GOT3 (cell line): ENCODE measurements at places on chromosomes 11 and 22.

DNA sequence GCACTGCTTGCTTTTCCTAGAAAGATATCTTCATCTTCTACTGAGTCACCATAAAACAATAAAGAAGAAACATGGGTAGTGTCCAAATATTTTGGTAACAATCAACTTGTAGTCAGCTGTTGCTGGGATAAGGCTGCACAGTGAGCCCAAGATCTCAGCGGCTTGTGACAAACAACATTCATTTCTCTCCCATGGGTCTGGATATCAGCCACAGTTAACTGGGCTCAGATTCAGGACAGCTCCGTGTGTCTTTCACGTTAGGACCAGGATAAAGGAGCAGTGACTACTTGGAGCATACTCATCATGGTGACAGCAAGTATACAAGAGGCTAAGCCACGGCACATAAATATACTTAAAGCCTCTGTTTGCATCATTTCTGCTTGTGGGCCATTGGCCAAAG lies 27.9 kb upstream of the GRK3 start:
- no peak for DNase-seq

DNA sequence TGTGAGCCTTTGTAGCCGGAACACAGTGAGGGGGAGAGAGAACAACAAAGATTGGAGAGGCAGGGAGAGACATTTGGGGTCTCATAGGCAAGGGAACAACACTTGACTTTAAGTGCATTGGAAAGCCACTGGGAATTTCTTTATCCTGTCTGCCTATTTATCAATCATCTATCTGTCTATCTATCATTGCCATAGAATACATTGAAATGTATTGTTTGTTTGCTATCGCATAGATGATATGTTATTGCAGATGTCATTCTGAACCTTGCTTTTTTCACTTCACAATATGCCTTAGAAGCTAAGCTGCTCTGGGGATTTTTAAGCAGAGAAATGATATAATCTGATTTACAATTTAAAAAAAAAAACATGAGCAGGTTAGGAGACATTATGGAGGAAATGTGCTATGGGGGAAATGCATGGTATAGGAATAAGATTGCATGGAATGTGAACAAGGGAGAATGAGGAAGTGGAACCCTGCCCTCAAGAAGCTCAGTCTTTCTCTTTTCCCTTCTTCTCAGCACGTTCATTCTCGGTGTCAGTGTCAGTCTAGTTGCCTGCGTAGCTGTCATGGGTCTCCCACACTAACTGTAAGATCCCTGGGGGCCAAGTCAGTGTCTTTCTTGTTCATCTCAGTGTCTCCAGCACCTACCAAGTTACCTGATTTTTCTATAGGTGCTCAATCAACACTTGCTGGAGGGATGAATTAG lies 158.7 kb upstream of the ARHGAP20 start:
- no peak for DNase-seq

DNA sequence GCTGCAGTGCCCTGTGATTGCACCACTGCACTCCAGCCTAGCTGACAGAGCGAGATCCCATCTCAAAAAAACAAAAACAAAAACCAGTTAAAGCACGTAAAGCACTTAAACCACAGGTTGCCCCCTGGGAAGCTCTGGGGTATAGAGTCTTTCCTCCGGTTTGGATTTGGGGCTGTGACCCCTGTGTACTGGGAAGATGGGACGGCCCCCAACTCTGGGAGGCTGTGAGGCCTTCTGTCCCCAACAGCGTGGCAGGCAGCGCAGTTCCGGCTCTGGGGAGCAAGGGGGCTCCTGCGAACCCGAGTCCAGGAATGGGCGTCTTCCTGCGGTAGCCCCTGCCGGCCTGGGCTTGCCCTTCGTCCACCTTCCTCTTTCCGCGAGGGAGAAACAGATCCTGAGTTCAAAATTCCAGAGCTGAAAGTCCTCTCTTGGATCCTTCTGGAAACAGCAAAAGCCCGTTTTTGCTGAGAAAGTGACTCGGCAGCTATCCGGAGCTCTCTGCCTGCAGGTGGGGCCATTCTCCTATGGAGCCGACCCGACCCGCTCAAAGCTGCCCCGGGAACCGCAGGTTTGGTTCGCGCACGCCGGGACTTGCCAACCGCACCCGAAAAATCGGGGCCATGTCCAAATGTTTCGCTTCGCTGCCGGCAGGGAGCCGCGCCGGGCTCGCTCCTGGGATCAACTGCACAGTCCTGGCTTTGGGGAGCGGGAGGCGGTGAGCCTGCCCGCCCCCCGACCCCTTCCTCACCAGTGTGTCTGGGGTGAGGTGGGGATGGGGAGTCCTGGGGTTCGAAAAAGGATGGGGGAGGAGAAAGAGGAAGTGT lies 36.3 kb upstream of the POLA2 start:
- DNase-seq: no peak

DNA sequence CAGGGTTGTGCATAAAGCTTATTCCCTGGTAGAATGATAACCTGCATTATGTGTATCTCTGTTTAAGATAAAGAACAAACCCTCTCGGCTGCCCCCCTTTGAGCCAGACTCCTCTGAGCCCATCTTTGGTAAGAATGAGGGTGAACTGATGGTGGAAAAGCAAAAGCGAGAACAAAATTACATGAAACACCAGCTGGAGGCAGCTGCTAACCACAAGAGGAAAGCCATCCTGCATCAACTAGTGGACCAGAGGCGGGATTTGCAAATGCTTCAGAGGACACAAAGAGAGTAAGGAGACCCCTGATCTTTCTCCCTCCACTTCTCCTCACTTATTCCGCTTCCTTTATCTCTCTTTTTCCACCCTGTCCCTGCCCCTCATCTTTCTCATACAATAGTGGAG lies 40.3 kb downstream of the CCDC81 start:
- DNase-seq: no peak

GRCh38 chr11:75342231-75342918 lies 9.1 kb downstream of the ARRB1 start:
- no peak for DNase-seq

DNA sequence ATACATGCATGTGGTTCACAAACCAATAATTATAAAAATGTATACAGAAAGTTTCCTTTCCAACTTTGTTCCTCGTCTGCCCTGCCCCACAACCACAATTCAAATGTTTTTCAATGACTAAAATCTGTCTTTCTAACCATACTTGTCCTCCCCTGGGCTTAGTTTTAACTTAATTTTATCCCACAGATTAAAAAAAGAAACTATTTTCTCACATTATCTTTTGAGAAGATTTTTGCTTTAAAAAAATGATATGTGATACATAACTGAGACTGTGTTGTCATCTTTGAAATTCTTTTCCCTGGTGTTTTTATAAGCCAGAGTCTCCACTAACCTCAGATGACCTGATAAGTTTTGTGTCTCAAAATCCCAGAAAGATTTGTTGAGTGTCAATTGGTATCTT lies 79.0 kb downstream of the FDX1 start:
- no peak for DNase-seq

DNA sequence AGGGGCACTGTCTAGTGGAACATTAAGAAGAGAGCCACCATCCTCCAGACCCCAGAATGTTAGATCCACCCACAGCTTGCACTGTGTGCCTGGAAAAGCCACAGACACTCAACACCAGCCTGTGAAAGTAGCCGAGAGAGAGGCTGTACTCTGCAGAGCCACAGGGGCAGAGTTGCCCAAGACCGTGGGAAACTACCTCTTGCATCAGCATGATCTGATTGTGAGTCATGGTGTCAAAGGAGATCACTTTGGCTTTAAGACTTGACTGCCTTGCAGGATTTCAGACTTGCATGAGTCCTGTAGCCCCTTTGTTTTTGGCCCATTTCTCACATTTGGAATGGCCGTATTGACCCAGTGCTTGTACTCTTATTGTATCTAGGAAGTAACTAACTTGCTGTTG lies 115.9 kb upstream of the CCDC179 start:
- DNase-seq: no peak

DNA sequence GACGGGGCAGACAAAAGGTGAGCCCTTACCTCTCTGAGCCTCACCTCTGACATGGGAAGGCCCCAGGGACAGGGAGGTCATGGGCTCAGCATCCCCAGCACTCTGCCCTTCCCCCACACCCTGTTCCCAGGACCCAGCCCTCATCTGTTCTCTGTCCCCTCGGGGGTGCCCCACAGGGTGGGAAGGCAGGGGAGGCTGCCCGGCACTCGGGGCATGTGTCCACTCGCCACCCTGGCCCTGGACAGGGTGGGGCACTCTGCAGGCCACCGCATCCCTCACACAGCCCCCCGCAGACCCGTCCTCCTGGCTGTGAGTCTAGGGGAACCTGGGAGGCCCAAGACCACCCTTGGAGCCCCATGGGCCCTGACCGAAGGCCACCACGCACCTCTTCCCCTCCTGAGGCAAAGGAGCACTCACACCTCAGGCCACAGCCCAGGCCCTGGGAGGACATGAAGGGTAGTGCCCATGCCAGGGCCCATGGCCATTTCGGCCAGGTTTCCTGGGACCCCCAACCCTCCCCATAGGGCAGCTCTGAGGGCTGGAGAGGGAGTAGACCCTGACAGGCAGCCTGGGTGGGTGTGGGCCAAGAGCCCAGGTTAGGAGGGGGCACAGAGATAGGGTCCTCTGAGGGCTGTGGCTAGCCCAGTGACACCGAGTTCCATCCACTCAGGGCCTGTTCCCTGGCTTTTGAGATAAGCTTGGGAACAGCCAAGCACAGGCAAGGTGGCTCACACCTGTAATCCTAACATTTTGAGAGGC lies 193.1 kb downstream of the IGLL1 start:
- DNase-seq: no peak

GRCh38 chr22:24043958-24044357 lies 32.9 kb downstream of the CABIN1 start:
- no peak for DNase-seq

- no peak for DNase-seq
These were observed 123.4 kb upstream of the OR9Q1 start for GRCh38 chr11:57900320-57900719.

GRCh38 chr11:133107136-133107535 lies 425.2 kb downstream of the OPCML start:
- DNase-seq: no peak

GRCh38 chr11:96267496-96268032 lies 75.4 kb downstream of the MAML2 start:
- DNase-seq: no peak

DNA sequence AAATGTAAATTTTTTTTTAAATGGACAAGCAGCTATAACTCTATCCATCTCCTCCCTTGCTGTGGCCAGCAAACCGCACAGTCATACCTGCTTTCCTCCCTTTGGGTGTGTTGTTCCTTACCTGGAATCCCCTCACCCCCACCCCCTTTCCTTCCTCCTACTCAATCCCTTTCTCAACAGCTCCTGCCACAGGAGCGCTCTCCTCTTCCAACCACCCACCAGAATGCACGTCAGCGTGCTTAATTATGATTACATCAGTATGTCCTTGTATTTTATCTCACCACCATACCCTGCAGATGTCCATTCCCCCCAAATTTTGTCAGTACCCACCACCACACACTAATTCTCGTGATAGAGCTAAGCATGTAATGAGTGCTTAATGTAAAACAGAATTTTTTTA lies 60.9 kb upstream of the LMO2 start:
- no peak for DNase-seq

- DNase-seq: no peak
These were observed 105.4 kb upstream of the CSNK2A3 start for GRCh38 chr11:11458485-11458884.

DNA sequence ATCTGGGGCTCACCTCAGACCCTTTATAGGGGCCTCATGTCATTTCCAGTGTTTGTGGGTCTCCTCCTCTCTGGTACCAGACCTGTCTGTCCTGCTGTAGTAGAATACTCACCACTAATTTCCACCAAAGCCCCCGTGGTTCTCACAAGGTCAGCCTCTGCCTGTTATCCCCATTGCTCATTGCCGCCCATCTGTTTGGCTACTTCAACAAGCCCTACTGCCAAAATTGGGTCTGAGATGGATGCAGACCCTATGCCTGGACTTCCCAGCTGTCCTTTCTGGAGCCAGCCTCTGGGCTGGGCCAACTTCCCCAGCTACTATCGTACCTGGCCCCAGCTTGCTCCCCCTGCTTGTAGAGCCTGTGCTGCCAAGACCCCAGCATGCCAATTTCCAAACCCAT lies 152.1 kb upstream of the ISX start:
- DNase-seq: no peak

GRCh38 chr22:26958378-26958777 lies 301.0 kb downstream of the MIAT start:
- DNase-seq: no peak

DNA sequence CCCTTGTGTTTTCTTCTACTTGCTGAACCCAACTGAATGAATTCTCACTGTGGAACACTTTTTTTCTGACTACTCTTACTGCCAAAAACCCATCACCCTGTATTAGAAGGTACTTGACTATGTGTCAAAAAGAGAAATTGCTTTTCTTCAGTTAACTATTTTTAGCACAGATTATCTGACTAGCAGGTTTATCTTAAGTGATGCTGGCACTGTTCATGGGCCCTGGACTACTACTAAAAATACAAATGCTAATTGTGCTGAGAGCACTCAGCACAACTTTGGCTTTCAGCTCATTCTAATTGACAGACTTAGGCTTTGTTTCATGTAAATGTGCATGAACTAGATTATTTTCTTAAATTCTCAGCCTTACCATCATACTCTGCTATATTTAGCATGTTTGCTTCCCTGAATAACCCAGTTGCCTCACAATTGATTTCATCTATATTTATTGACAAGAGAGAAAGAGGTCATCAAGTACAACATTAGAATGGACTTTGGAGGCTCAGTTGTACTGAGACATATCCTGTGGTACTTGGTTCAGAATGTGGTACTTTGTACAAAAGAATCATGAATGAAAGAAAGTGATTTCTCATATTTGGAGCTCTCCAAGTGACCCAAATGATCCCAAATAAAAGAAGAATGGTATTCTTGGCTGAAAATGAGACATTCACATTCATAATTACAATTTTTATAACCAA lies 478.3 kb downstream of the KCNA4 start:
- DNase-seq: no peak

- no peak for DNase-seq
These were observed 61.1 kb downstream of the FDX1 start for GRCh38 chr11:110490886-110491285.

DNA sequence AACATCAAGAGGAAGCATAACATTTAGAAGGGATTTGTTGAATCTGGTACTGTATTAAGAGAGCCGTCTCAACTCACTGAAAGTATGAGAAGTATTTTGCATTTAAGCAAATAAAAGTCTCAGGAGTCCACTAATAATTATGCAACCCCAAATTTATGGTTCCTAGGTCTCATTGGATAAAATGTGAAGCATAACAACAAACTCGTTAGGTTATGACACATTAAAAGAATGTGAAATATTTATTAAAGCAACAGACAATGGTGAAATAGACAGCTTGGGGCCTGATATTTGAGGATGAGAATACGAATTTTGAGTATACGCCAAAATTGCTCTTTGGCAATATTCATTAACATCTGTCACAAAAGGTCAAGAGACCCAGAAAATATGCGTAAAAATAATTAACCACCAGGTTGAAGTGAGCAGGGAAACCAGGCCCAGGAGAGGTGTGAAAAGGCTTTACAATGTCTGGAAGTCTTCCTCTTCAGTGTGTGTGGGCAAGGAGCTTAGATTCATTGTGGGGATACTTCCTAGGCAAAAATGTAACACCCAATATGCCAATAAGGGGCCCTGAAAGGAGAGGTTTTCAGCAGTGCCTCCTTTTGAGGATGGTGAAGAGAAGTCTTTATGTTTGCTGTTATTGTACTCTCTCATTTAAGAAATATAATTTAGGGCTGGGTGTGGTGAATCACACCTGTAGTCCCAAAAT lies 89.2 kb downstream of the FDX1 start:
- no peak for DNase-seq
